ENCODE measurements at places on chromosomes 12 and 14. TPM values are rescaled to one million over a fixed set of nuclear protein-coding genes. Genes with fewer than 3 reads are reported as not detected.

- DNase-seq, result no peak
Measured at GRCh38 chr12:15562263-15562662, 226.9 kb downstream of the EPS8 start.

GRCh38 chr12:116838365-116838764, 42.9 kb downstream of the HRK start:
- DNase-seq, result no peak

SNRNP35 gene
- total RNA-seq, result 33.1 TPM

DNA sequence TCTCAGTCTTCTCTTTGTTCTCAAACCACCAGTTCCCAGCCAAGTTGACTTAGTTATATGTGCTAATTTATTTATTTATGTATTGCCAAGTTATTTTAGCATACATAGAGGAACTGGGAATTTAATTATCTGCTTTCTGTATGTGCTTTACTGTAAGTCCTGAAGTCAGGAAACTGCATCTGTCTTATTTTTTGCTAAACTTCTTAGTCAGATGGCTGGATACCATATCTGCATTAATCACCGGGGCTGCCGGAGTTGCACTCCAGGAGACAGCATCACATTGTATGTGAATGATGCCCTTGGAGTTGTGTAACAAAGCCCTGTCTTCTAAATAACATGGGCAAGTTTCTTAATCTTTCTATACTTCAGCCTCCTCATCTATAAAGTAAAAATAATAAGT, 96.2 kb downstream of the MON2 start:
- DNase-seq, result no peak

- no peak for DNase-seq
Measured at GRCh38 chr12:120687578-120688289, 785 bp downstream of the MLEC start.

GRCh38 chr12:88878295-88878694, 298.0 kb upstream of the KITLG start:
- no peak for DNase-seq

- no peak for DNase-seq
Measured at GRCh38 chr12:116765271-116765670, 27.2 kb downstream of the RNFT2 start.

DNA sequence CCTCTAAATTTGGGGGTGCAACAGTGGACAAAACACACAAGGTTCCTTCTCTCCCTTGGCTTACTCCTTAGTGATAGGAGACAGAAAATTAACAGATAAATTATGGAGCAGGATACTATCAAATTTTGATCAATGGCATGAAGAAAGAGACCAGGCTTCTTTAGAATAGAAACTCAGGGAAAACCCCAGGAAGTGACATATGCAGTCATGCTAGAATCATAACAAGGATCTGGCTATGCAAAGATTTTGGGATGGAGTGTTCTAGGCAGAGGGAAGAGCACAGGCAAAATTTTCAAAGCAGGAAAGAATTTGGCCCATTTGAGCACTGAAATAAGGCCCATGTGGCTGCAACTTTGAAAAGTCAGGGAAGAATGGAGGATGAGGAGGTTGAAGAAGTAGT, 182.3 kb upstream of the PLEKHG7 start:
- no peak for DNase-seq

GRCh38 chr14:92974541-92975345, 51.8 kb downstream of the CHGA start:
- DNase-seq, result no peak

Data from glutamatergic neuron (in vitro differentiated cells).